ENCODE measurements at places on chromosomes 2 and 18.

DNA sequence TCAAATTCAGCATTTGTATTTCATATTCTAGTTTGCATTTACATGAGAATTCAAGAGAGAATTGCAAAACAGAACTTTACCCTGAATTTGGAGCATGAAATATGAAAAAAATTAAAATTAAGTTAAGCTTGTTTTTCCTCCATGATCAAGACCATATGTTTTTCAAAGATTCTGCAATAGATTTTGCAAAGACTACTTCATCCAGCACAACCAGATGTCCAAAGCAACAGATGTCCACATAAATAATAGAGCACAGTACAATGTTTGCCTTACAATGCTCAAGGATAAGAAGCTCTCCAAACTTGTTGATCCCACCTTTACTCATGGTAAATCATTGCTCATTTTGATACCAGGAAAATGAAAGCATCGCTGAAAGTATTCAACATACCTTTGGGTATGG is 25.6 kb downstream of the FAP start:
- no peak for DNase-seq

- no peak for DNase-seq
Measured at GRCh38 chr2:239461291-239462190, 60.7 kb upstream of the HDAC4 start.

DNA sequence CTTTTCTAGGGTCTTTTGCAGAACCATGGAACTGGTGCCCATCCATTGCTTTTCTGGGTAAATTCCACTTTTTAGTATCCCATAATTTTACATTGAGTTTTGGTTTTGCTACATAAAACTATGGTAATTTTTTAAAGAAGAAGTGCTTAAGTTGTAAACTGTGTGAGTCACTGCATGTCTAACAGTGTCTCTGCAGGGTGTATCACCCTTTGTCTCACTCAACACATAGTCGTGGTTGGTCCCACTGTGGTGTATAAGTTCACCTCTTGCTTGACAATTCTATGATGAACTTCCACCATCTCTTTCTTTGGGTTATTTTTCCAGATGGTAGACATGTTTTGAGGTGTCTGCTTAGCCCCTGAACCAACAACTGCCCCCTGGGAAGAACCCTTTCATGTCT is 10.5 kb downstream of the SCTR start:
- DNase-seq, result no peak

DNA sequence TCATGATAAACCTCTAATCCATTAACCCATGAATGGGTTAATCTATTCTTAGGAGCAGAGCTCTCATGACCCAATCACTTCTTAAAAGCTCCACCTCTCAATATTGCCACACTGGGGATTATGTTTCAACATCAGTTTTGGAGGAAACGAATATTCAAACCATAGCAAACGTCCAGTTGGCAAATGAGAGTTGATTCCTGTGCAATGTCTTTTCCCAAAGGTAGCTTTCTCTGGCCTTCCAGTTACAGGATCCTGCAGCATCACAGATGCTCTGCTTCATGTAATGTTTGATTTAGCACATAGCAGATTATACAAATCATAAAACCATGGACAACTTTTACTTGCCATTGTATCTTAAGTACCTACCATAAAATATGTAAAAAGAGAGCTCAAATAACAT is 481.0 kb downstream of the TNS1 start:
- no peak for DNase-seq

- no peak for DNase-seq
Measured at GRCh38 chr2:234920836-234921235, 31.0 kb upstream of the SH3BP4 start.

DNA sequence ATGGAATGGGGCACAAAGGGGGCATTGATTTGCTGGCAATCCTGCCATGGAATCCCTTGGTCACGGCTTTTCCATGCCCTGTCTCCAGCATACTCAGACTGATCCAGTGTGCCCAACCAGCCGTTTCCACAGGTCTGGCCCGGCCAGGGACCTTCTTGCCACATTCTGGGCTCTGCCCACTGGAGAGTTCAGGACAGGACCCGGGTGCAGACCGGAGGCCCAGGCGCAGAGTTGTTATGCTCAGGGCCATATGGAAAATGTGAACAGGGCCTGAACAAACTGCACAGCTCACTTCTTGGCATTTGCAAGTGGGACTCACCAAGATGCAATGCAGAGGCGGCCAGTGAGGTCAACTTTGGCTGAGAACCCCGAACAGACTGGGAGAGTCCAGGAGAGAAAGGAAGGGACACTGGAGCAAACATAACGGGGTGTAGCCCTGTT is 15.6 kb upstream of the ASAP2 start:
- DNase-seq, result peak; percentile 93

- DNase-seq, result no peak
Measured at GRCh38 chr2:158243392-158243791, 141.7 kb downstream of the UPP2 start.

- DNase-seq, result peak; percentile 92
Measured at GRCh38 chr2:146246002-146246735, 1598.7 kb upstream of the ACVR2A start.

- no peak for DNase-seq
Measured at GRCh38 chr18:74329688-74330205, 14.1 kb downstream of the C18orf63 start.

GRCh38 chr2:238286551-238286950 is 1.9 kb downstream of the PER2 start:
- DNase-seq, result peak; percentile 36

DNA sequence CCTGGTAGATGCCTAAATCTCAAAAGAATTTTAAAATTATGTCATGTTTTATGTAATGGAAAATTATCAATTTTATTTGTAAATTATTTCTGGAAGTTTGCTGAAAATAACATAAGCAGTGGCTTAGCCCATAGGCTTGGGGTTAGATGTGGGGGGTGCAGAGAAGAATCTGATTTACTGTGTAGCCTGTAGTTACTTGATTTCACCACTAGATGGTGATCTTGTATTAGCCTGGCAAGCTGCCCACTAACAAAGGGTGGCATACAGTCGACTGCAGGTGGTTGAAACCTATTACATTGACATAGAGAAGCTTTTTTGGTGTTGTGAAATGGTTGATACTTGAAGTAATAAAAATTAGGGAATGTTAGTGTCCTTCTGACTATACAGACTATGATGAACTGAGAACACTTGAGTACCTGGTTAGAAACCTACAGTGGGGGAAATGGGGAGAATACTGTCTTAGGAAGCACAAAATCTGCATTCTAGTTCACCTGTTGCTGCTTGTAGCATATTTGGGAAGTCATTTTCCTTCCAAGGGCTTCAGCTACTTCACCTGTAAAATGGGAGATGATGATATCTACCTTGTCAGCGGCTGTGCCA is 191.0 kb upstream of the LHCGR start:
- peak; percentile 53 for DNase-seq

- DNase-seq, result no peak
Measured at GRCh38 chr2:239678186-239678490, 277.3 kb upstream of the HDAC4 start.

DNA sequence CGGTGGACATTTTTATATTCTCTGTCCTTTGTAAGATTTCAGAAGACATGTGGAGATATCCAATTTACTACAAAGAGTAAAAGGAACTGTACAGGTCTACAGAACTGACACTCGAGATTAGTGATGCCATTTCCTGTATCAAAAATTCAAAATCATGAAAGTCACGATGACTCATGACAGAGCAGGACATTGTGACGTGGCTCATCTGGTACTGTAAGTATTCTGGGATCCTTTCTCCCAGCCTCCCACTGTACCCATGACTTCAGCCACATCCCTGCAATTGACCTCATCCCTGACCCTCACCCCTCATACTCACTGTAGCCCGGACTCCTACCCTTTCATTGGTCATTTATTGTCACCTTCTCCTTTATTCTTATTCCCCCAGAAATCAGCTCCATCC is 736.5 kb downstream of the EPHA4 start:
- DNase-seq, result peak; percentile 45

DNA sequence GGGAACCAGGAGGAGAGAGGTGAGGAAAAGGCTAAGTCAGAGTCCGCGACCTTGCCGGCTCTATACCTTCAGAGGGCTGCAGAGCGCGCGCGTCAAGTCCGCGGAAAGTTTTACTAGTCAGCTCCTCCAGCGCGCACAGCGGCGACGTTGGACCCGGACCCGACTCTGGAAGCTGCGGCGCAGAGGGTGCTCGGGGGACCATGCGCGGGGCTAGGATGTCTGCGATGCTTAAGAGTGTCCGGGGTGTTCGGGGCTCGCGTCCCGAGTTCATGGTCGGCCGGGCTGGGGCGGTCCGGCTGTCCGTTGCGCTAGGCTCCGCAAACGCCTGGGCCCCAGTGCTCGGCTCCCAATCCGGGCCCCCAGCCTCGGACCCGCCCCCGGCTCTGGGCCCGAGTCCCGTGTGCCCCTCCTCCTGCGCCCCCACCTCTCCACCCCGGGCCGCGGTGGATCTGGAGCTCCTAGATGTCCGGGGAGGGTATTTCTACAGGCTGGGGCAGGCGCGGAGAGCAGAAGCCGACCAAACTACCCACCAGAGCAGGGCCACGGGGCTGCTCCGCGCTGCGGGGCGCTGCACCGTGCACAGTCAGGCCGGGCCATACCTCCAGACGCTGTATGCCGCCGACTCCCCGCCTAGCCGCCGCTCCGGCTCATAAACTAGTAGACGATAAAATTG is at the start of gene LBX2:
Gene LBX2, minus strand, starts transcription at position 337 of the 673 bp plus-strand sequence. Its CDS starts 66 bp downstream, at position 271.
- no peak for DNase-seq

DNA sequence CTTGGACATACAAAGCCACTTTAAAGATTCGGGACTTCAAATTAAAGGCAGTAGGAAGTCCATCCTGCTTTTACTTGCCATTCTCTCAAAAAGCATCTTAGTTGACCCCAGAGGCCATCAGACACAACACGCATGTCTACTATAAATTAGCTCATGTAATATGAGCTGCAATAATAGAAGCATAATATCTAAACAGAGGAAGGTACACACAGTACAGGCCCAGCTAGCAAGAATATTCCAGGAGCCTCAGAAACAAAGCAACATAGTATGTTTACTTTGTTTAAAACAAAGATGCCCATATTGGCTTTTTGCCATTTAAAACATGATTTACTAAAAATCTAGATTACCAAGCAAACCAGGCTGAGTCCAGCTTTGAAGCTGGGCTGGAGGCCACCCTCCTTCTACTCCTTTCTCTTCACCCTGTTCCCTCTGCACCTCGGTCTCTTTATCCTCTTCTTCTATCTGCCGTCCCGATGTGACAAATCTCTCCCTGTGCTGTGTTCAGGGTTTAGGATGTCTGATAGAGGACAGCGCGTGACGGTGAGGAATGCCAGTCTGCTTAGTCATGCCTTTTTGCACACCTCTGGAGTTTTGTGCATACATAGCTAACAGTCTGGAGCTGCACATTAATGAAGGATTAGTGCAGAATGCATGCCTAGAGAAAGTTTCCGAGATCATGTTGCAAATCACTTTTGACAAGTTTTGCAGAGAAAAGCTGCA is 28.2 kb downstream of the DTNA start:
- DNase-seq, result peak; percentile 31

- no peak for DNase-seq
Measured at GRCh38 chr2:104889291-104889959, 35.5 kb downstream of the POU3F3 start.

GRCh38 chr18:45849529-45849928 is 24.1 kb downstream of the SIGLEC15 start:
- DNase-seq, result no peak

DNA sequence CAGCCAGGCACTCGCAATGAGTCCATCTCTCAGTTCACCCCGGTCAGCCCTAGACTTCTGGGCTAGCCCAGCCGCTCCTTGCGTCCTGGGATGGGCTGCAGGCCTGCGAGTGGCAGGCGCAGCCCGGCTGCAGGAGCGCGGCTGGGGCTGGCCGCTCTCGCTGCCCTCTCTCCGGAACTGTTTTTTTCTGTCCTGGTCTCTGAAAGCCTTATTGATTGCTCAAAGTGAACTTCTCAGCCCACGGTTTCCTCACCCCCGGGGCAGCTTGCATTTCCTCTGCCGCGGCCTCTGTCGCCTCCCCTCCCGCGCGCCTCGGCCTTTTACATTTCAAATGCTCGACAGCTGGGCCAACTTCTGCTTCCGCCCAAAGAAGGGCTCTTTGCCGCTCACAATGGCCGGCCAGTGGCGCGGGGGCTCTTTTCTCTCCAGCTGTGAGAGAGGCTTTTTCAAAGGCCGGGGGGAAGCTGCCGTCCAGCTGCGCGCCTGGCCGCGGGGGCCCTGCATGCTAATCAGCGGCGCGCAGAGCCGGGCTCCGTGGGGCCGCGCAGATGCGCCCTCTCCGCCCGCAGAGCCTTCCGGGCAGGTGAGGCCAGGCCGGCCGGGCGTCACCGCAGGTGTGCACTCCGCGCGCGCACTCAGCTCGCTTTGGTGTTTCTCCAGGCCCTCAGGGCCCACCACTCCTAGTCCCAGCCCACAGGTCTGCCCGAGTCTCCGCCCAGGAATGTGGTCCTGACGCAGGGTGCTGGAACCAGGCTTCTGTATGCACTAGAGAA is 513.8 kb downstream of the RNF144A start:
- no peak for DNase-seq

DNA sequence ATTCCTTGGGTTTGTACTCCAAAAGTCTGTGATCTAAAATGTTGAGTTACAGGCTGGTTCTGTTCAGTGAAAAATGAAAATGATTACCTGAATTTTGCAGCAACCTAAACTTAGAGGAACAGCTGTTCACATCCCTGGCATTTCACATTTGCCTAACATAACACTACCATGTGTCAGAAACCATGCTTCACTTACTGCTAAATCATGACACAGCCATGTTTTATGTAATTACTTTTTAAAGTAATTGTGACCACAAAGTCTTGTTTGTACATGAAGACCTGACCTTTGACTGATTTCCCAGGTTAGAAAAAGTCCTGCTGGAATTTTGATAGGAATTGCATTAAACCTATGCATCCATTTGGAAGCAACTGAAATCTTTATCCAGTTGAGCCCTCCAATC is 79.1 kb downstream of the FAM168B start:
- no peak for DNase-seq

DNA sequence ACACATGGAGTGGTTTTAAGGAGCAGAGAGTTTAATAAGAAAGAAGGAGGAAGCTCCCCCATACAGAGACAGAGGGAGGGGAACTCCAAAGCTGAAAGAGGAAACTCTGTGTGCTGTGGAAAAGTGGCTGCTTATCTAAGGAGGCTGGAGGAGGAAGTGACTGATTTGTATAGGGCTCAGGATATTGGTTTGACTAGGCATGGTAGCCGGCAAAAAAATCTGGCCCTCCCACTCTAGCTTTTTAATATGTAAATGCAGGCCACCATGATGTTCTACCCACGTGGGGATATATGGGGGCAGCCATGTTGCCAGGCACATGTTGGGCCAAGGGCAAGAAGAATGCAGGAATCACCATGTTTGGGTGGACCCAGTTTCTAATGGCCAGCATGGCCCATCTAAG is 64.3 kb downstream of the HNMT start:
- DNase-seq, result no peak

GRCh38 chr18:22109535-22109934 is 59.9 kb upstream of the GATA6 start:
- no peak for DNase-seq

DNA sequence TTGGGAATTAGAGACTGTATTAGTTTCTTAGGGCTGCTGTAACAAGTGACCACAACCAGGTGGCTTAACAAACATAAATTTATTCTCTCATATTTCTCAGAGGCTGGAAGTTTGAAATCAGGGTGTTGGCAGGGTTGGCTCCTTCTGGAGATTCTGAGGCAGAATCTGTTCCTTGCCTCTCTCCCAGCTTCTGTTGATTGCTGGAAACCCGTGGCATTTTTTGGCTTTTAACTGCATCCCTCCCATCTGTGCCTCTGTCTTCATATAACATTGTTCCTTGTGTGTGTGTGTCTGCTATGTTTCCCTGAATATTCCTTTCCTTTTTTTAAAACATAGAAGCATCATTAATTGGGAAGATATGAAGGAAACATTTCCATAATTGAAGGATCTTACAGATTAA is 448.1 kb upstream of the DCC start:
- DNase-seq, result no peak

All from fibroblast of skin of back (primary cell).